Liver (tissue), 10 donors: ENCODE measurements at places on chromosomes 1 and 21.

DNA sequence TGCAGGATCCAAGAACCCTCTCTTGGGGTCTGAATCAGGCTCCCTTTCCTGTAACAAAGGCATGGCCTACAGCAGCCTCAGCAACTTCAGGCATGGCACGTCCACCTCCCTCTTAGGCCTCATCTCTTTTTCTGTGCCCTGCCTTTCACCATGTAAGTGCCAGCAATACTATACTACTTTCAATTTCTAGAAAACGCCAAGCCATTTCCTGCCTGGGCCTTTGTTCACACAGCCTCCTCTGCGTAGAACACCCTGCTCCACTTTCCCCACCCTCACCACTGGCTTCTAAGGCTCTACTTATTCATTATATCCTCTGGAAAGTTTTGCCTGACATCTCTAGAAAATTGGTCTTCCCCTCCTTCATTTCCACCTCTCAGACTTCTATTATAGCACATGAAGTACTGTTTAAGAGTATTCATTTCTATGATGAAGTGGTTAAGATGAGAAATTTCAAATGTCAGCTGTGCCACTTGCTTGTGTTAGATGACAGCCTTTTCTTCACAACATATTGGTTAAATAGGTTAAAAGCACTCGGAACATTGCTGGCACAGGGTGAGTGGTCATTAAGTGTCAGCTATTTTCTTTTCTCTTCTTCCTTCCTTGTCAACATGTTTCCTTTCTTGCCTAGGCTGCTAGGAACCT is 41.6 kb upstream of the VWA5B1 start:
- peaks cover 8% of the 10 kb centered on the region for H3K4me1 ChIP-seq
- H3K27me3 ChIP-seq, result no peaks in the 10 kb centered on the region
- H3K4me3 ChIP-seq, result no peak overlapping the region
- no peak overlapping the region for H3K27ac ChIP-seq
- H3K36me3 ChIP-seq, result no peaks in the 10 kb centered on the region
- no peak for DNase-seq

- no peak overlapping the region for H3K27ac ChIP-seq
- no peak for DNase-seq
- no peak overlapping the region for H3K4me3 ChIP-seq
Observed at GRCh38 chr1:112869895-112870294, 86.1 kb downstream of the SLC16A1 start.

DNA sequence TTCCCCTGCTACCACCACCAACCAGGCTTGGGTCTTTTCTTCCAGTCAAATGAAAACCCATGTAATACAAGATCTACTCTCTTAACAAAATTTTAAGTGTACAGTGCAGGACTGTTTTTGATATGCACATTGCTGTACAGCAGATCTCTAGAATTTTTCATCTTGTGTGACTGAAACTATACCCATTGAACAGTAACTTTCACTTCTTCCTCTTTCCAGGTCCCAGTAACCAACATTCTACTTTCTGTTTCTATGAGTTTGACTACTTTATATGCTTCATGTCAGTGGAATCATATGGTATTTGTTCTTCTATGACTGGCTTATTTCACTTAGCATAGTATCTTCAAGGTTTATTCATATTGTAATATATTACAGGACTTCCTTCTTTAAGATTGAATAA is 45.3 kb upstream of the PLPPR4 start:
- H3K4me3 ChIP-seq, result no peak overlapping the region
- no peak overlapping the region for H3K27ac ChIP-seq
- H3K36me3 ChIP-seq, result no peaks in the 10 kb centered on the region
- no peak for DNase-seq
- no peaks in the 10 kb centered on the region for H3K4me1 ChIP-seq
- no peaks in the 10 kb centered on the region for H3K27me3 ChIP-seq

DNA sequence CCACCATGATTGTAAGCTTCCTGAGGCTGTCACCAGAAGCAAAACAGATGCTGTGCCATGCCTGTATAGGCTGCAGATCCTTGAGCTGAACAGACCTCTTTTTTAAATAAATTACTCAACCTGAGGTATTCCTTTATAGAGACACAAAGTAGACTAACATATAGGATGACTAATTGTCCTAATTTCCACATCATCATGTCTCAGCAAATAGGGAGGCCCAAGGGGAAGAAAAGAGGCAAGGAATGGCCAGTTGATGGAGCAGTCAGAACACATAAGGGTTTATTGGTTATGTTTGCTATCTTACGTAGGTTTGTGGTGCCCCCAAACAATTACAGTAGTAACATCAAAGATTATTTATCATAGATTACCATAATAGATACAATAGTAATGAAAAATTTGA is 126.2 kb downstream of the RASAL2 start:
- no peak overlapping the region for H3K27ac ChIP-seq
- no peaks in the 10 kb centered on the region for H3K27me3 ChIP-seq
- no peak for DNase-seq
- no peaks in the 10 kb centered on the region for H3K36me3 ChIP-seq
- no peak overlapping the region for H3K4me3 ChIP-seq

- no peaks in the 10 kb centered on the region for H3K36me3 ChIP-seq
- no peak overlapping the region for H3K27ac ChIP-seq
- H3K4me1 ChIP-seq, result peaks cover 2% of the 10 kb centered on the region
- H3K4me3 ChIP-seq, result no peak overlapping the region
- DNase-seq, result no peak
Observed at GRCh38 chr1:31378001-31378400, 5.1 kb upstream of the FABP3 start.

- no peak for DNase-seq
- H3K36me3 ChIP-seq, result no peaks in the 10 kb centered on the region
- H3K4me3 ChIP-seq, result no peak overlapping the region
- H3K27me3 ChIP-seq, result no peaks in the 10 kb centered on the region
- no peaks in the 10 kb centered on the region for H3K4me1 ChIP-seq
Observed at GRCh38 chr1:213899413-213899812, 88.4 kb upstream of the PROX1 start.

GRCh38 chr1:58922302-58923089 is 138.6 kb upstream of the JUN start:
- H3K27me3 ChIP-seq, result no peaks in the 10 kb centered on the region
- no peak overlapping the region for H3K27ac ChIP-seq
- no peaks in the 10 kb centered on the region for H3K36me3 ChIP-seq
- H3K4me1 ChIP-seq, result no peaks in the 10 kb centered on the region

DNA sequence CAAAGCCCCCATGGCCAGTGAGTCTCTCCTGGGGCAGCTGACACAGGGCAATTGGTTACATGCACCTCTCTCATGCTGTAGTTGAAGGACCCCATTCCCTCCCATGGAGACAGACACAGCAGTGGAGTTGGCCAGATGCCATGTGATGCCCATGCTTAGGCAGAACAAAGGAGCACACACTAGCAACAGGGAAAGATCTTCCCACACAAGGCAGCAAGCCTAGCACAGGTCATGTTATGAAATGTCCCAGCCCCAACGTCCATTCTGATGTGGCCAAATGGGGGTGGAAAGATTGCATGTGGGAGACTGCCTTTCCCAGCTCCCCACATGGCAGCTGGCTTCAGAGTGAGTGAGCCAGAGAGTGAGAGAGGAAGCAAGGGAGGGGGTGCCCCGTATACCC is 34.5 kb downstream of the AADACL4 start:
- no peak overlapping the region for H3K27ac ChIP-seq
- H3K4me1 ChIP-seq, result no peaks in the 10 kb centered on the region
- no peaks in the 10 kb centered on the region for H3K27me3 ChIP-seq
- no peaks in the 10 kb centered on the region for H3K36me3 ChIP-seq

- DNase-seq, result no peak
- H3K27me3 ChIP-seq, result no peaks in the 10 kb centered on the region
- H3K4me1 ChIP-seq, result no peaks in the 10 kb centered on the region
- no peak overlapping the region for H3K4me3 ChIP-seq
Observed at GRCh38 chr1:89929467-89930063, 65.3 kb upstream of the ZNF326 start.

DNA sequence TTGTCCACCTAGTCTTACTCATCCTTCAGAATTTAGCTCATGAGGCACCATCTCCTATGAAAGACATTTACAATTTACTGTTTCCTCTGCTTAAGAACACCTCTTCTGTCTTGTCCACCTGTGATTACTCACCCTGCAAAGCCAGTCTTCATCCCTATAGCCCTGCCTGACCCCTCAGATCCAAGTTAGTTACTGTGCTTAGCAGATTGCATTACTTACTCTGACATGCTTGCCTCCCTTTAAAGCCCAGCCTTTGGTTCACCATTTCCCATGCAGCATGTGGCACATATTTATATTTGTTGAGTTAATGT is 60.9 kb upstream of the VCAM1 start:
- no peak overlapping the region for H3K4me3 ChIP-seq
- no peaks in the 10 kb centered on the region for H3K36me3 ChIP-seq
- DNase-seq, result no peak
- no peaks in the 10 kb centered on the region for H3K27me3 ChIP-seq

DNA sequence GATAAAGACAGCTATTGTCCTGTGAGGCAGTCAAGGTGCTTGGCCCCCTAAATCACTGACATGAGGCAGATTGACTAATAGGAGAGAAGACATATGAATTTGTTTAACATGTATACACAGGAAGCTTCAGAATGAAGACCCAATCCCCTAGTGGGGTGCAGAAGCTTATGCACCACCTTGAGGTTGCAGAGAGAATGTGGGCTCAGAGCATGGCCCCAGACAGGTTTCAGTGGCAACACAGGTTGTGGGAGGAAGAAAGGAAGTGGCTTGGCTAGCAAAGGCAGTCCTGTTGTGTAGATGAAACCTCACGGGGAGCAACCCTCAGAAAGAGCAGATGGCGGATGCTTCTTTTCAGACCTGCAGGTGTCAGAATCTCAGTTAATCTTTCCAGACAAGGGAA is 37.0 kb upstream of the PARP1 start:
- no peaks in the 10 kb centered on the region for H3K4me1 ChIP-seq
- H3K27ac ChIP-seq, result no peak overlapping the region
- no peaks in the 10 kb centered on the region for H3K27me3 ChIP-seq
- DNase-seq, result no peak

- H3K27ac ChIP-seq, result peak overlapping the region; percentile 69
- peak overlapping the region; percentile 64 for H3K4me3 ChIP-seq
- no peaks in the 10 kb centered on the region for H3K27me3 ChIP-seq
- no peak for DNase-seq
- no peaks in the 10 kb centered on the region for H3K36me3 ChIP-seq
Observed at GRCh38 chr1:235893840-235894239, 27.1 kb upstream of the LYST start.

GRCh38 chr1:157969697-157970485 is 23.6 kb upstream of the KIRREL1 start:
- no peaks in the 10 kb centered on the region for H3K27me3 ChIP-seq
- no peak for DNase-seq
- peaks cover 2% of the 10 kb centered on the region for H3K4me1 ChIP-seq

GRCh38 chr1:110463725-110464124 is 12.8 kb downstream of the PROK1 start:
- H3K4me1 ChIP-seq, result no peaks in the 10 kb centered on the region
- H3K36me3 ChIP-seq, result no peaks in the 10 kb centered on the region
- DNase-seq, result no peak
- H3K4me3 ChIP-seq, result no peak overlapping the region
- H3K27ac ChIP-seq, result no peak overlapping the region
- H3K27me3 ChIP-seq, result no peaks in the 10 kb centered on the region

GRCh38 chr1:228004856-228005462 is 1.8 kb upstream of the WNT3A start:
- no peak for DNase-seq
- H3K27ac ChIP-seq, result no peak overlapping the region
- no peak overlapping the region for H3K4me3 ChIP-seq
- H3K27me3 ChIP-seq, result peaks cover 9% of the 10 kb centered on the region
- H3K4me1 ChIP-seq, result no peaks in the 10 kb centered on the region

DNA sequence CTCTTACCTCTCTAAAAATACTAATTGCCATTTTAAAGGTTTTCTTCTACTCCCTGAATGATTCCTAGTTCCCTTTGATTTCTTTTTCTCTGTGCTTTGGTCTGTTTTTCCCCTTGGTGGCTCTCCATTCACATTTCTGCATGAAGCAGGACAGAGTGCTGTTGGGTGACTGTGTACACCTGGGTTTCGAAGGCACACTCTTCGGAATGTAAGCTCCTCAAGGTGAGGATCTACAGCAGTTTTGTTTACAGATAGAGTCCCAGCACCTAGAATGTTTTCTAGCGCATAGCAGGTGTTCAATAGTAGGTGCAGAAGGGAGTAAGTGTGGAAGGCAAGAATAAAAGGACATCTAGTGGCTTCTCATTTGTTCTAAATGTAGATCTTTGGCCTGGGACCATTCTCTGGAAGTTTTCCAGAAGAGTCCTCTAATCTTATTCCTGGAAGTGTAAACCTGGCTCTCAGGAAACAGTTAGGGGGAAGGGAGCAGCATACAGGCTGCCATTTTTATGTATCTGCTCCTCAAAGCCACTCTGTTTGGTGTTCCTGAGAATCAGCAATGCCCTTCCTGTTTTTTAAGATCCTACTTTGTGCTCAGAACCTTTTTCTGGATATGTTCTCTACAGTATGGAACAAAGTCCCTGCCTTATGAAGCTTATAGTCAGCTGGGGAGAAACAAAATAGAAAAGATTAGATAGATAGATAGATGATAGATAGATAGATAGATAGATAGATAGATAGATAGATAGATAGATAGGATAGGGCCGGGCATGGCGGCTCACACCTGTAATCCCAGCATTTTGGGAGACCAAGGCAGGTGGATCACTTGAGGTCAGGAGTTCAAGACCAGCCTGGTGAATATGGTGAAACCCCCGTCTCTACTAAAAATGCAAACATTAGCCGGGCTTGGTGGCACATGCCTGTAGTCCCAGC is 22.8 kb upstream of the EFNA1 start:
- no peaks in the 10 kb centered on the region for H3K36me3 ChIP-seq
- no peak for DNase-seq
- H3K4me1 ChIP-seq, result peaks cover 46% of the 10 kb centered on the region
- no peaks in the 10 kb centered on the region for H3K27me3 ChIP-seq
- H3K4me3 ChIP-seq, result no peak overlapping the region
- peak overlapping the region; percentile 95 for H3K27ac ChIP-seq

DNA sequence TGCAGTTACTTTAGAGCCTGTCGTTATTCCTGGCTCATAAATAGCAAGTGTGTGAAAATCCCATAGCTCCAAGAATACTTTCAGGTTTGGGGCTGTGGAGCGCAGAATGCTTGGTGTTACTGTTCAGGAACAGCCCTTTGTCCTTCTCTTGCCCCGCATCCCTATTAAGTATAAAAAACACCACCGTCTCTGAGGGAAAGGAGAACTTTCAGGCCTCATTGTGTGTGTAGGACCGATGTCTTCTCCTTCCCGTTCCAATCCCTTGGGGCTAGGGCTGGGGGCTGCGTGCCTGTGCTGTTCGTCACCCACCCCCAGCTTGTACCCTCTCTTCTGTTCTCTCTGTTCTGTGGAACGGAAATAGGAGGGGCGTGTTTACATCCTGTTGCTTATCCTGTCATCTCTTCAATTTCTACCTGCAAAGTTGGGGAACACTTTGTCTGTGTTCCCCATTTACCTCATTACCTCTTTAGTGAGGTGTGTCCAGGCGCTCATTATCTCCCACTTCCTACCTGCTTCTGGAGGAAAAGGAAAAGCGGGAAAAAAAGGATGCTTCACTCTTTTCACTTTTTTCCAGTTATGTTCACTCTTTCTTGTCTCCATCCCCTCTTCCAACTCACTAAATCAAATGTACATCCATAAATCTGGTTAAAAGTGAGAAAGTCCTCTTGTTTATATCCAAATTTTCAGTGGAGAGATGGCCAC is 788 bp upstream of the TXNIP start:
- DNase-seq, result peak; percentile 55
- H3K4me3 ChIP-seq, result peak overlapping the region; percentile 78
- peaks cover 6% of the 10 kb centered on the region for H3K36me3 ChIP-seq
- peak overlapping the region; percentile 96 for H3K27ac ChIP-seq
- H3K27me3 ChIP-seq, result no peaks in the 10 kb centered on the region

- no peak overlapping the region for H3K27ac ChIP-seq
- no peak overlapping the region for H3K4me3 ChIP-seq
- no peaks in the 10 kb centered on the region for H3K27me3 ChIP-seq
- no peak for DNase-seq
- peaks cover 3% of the 10 kb centered on the region for H3K4me1 ChIP-seq
Observed at GRCh38 chr1:67143966-67144365, 9.2 kb upstream of the C1orf141 start.
